ENCODE measurements at places on chromosomes 6 and 20.
A peak's percentile ranks its signal among the peaks of the same experiment; 100 is the strongest.

DNA sequence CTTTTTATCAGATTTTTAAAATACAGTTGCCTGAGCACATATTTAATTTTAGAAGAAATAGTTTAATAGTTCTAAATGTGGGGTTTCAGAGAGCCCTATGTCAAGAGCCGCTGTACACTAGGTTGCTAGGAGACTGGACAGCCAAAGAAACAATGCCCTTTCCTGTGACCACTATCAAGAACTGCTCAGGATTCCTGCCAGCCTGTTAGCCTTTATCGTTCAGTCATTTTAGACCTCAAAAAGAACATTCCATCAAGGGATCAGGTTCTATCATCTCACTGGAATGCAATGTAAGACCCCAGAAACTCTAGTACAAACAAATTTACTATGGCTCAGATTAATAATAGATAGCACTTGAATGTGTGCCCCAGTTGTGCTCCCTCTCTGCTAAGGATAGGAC, 181.2 kb upstream of the CCN2 start:
- DNase-seq = peak; percentile 25

DNA sequence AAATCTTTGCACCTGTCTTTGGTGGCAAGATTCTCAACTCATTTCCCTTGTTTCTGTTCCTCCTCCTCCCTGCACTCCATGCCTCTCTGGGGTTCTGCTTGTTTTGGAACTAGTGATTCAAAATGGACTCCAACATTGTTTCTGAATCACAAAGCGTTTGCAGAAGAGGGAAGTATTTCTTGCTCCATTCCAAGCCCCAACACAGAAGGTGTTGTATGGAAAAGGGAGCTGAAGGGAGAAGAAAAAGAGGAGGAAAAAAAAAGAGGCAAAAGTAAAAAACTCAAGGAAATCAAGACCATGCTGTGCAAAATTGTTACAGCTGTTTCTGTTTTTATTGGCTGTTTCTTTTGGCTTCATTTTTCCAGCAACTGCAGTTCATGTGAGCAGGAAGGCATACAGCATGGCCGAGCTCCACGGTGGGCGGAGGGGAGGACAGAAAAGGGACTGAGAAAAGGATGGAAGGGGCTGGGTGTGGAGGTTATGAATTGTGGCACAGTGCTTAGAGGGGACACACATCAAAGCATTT, 66.9 kb upstream of the PRL start:
- no peak for DNase-seq

DNA sequence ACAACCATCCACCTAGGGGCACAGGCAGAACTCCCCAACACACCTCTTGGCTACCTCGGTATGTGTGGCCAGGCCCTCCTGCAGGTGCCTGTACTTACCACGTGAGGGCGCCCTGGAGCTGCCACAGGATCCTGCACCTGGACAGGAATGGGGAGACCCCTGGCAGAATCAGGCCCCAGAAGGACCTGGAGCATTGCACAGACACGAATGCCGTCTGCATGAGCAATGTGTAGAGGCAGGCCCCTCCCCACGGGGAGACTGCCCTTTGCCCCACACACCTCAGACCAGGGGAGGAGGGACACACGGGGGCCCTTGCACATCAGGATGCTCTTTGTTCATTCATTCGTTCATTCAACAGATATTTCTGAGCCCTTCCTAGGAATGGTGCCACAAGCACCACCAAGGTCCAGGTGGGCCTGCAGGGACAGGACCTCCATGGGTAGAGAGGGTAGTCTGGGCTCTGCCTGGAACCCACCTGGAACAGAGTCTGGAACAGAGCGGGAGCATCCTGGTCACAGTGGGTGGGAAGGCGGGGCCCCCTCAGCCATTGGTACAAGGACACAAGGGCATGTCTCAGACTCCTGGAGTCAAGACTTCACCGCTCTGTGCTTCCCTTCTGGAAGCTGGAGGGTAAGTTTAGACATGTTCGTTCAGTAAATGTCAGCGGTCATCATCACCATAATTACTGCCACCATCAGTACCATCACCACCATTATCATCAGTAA, 32.3 kb downstream of the YTHDF1 start:
- peak; percentile 98 for DNase-seq

DNA sequence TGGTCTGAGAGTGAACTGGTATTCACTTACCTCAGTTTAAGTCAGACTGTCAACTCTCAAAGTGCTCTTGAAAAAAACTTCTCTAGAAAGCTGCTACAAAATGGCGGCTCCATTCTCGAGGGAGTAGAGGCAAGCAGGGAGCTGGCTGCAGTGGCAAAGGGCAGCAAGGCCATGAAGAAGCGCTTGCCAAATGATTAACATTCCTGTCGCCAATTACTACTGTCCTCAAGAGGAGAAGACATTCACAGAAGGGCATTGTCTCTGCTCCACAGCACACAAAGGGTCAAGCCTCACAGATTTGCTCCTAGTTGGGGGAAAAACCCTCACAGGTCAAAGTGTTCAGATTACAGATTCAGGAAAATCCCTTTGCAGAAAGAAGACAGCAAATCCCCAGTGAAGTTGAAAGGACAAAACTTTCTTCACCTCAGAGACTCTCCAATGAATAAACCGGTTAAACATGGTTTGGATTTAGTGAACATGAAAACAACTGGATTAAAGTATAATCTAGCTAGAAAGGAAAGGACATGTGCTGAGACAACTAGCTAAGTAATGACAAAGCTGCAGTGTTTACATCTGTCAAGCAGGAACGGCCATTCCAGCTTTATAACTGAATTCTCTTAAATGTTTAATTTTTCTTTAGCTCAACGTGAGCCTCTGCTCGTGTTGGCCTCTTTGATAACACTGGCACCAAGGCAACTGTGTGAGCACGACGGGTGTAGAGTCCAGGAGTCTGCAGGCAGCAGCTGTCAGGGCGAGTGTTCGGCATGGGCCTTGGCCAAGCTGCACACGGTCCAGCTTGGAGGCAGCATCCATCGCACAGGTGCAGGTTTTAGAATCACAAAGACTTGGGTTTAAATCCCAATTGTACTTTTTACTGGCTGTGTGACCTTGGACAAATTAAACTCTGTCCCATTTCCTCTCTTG, 37.6 kb downstream of the NR2E1 start:
- no peak for DNase-seq

DNA sequence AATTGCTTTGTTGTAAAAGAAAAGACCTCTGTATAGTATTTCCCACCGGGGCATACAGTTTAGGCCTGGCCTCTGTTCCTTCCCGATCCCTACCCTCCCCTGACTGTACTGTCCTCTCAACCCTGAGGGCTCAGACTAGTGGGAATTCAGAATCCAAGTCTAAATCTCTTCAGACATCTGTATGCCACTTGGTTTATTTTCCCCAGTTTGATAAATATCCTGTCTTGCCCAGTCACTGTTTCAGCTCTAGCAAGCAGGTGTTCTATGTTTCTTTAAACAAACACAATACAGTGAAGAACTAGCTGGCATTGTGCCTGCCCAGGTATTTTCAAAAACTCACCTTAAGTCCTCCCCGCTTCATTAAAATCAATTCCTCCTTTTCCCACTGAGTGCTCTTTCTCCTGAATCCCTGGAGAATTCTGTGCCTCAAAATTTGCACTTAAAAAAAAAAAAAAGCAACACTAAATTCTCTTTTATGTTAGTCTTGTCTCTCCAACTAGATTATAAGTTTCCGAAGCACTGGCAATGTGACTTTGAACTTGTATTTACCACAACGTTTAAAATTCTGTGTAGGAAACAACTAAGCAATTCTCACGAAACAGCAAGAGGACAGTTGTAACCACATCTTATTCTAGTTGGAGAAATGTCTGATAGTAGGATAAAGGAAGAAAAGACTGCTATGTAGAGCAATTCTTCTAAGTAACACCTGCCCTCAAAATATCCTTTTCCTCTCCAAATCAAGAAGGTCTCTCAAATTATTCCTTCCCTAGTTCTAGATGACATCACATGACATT, 112.0 kb upstream of the CARMIL1 start:
- DNase-seq = no peak

DNA sequence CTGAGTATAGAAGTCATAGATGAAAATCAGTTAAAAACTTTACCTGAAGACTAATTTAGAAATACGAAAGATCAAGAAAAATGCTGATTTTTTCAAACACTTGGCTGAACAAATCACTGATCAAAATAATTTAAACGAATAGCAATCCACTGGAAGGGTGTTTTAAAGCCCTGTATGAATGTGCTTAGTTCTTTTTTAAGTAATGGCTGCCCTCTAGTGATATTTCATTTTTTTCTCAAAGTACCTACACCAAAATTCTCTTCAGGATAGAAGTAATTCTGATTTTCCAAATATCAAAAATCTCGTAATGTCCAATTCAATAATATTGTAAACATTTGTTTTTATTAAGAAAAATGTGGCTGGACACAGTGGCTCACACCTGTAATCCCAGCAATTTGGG, 32.5 kb downstream of the AKAP7 start:
- no peak for DNase-seq

DNA sequence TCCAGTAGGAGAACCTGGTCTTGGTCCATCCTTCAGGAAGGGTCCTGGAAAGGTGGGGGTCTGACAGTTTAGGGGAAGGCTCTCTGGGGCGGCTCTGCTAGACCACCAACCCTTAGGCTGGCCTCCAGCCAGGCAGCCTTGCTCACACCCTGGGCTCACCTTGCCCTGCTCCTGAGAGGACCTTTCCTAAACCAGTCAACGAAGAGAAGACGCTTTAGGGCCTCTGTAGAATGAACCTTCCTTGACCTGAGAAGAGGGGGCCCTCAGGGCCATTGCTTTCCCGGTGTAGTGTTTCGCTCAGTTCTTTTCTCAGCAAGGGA, 1.1 kb downstream of the CDC25B start:
- no peak for DNase-seq

DNA sequence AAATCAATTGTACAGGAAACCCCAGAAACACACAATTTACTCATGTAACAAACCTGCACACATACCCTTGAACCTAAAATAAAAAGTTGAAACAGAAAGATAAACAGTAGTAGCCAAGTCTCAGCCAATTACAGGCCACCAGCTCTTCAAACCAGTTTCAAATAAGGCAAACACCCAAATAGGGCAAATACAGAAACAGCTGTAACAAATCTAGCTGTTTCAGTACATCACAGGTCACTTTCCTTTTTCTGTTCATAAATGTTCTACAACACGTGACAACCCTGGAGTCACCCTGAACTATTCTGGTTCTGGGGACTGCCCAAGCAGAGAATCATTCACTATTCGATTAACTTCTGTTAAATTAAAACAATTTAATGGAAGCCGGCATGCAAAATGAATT, 329.0 kb downstream of the GJA1 start:
- no peak for DNase-seq

GRCh38 chr6:170116636-170117035, 174.2 kb downstream of the DLL1 start:
- peak; percentile 38 for DNase-seq

- no peak for DNase-seq
Observed at GRCh38 chr20:20022498-20022897, 5.3 kb downstream of the NAA20 start.

- DNase-seq = peak; percentile 88
Observed at GRCh38 chr6:158793432-158793831, 25.7 kb downstream of the EZR start.

- peak; percentile 79 for DNase-seq
Observed at GRCh38 chr6:39426073-39426456, 103.6 kb upstream of the KCNK16 start.

GRCh38 chr6:3777730-3778461, 26.4 kb upstream of the PXDC1 start:
- DNase-seq = no peak

GRCh38 chr6:74654296-74654695, 551.6 kb downstream of the COL12A1 start:
- DNase-seq = no peak

DNA sequence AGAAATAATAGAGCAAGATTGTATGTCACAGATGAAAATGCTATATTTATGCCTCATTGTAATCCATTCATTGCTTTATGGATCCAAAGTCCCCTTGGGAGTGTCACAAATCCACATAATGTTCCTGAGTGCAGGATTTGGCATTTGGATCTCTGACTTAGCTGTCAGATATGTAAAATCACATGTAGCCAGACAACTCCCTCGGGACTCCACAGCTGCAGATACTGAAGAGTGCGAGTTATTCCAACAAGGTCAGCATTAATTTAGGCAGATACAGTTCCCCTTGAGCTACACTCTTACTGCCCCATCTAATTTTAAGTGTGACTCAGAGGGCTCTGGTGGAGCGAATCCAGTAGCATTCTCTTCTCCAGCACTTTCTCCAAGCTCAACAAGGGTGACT, 433.2 kb downstream of the CD83 start:
- DNase-seq = no peak

- DNase-seq = peak; percentile 82
Observed at GRCh38 chr6:147154454-147154853, 49.8 kb upstream of the STXBP5 start.

DNA sequence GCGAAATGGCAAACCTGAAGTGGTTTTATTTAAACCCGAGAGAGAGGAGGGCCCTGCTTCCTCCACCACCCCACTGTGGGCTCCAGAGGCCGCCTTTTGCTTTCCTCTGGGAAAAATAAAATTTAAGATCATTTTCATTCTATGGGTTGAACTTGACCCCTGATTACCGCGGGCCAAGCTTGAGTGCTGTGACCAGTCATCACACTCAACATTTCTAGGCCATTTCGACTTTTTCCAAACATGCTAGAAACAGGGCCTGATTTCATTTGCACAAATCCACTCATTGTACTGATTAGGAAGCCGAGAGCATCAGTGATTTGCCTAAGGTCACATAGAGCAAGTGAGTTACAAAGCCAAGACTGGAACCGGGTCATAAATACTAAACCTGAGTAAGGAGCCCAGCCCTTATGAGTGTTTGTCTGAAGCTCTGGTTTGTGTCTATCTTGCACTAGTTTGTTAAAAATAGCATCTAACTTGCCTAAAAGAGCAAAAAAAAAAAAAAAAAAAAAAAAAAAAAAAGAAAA, 179.7 kb downstream of the DLL1 start:
- peak; percentile 70 for DNase-seq
